Right ventricle myocardium inferior (tissue), 1 donor: ENCODE measurements at places on chromosomes 16 and 17. TPM values are rescaled to one million over a fixed set of nuclear protein-coding genes. Genes with fewer than 3 reads are reported as not detected.

DNA sequence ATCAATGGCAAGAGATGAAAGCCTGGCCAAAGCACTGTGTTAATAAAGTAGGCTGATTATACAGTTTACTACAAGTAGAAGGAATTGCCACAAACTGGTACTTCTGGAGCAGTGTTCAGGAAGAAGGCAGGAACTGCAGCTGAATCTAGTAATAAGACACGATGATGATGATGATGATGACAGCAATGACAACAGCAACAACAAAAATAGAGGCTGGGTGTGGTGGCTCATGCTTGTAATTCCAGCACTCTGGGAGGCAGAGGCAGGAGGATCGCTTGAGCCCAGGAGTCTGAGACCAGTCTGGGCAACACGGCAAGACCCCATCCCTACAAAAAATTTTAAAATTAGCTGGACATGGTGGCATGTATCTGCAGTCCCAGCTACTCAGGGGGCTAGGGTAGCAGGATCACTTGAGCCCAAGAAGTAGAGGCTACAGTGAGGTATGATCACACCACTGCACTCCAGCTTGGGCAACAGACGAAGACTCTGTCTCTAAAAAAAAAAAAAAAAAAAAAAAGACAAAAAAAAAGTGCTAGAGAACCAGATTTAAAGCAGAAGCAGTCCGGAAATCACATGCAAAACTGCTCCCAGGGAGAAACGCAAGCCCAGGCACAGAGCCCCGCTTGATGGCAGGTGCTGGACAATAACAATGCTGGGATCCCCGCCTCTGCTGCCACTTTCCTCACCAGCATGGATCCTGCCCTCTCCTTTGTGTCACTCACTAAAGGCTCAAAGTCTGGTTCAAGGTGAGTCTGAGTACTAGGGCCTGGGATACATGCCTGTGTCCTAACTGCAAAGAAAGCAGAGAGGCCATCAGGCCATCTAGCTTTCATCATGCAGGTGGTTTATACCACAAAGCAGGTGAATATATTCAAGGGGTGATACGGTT lies 44.8 kb downstream of the CPPED1 start:
- DNase-seq, result no peak

DNA sequence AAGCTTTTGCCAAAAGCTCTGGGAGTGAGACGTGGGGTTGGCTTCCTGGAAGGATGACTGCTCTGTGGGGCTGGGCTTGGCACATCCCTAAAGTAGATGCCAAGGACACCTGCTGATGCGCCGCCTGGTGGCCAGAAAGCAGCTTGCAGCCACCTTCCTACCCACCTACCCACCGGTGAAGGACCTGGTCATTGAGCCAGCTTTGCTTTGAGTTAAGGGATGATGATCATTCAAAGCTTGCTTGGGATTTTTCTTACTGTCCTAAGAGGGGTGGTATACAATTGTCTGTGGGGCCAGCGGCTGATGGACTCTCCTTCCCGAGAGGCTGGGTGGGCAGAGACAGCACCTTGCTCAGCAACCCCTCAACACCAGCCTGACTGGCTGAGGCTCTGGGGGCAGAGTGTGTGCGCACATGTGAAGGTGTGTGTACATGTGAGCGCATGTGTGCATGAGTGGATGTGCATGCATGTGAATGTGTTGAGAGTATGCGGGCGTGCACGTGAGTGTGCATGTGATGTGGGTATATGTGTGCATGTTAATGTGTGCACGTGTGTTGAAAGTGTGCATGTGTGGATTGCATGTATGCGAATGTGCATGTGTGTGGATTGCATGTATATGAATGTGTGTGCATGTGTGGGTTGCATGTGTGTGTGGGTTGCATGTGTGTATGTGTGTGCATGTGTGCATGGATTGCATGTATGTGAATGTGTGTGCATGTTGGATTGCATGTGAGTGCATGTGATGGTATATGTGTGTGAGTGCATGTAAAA lies 18.6 kb downstream of the C1QTNF1 start:
- DNase-seq, result peak; percentile 84

- DNase-seq, result no peak
These were observed 7.4 kb downstream of the MAF start for GRCh38 chr16:79593074-79593531.

DNA sequence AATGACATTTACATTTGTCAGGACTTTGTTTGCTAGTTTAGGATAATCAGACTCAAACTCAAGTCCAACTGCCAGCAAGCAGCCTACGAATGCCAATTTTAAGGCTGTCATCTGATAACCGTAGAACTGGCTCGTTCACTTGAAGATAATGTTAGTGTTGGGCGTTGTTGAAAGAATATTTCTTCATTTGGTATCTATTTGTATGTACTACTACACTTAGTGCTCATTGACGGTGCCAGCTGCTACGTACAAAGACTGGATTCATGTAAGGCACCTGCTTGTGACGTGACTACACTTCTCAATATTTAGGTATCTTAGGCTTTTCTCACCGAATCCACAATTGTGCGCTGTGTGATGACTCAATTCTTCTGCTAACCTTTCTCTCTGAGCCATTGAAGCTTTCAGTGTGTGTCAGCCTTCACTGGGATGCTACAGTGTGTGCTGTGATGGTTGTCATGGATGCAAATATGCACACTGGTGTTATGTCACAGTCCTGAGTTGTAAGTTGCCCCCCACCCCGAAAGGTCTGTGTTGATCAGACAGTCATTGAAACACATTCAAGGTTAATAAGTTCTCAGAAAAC lies 5.7 kb downstream of the ATP2C2 start:
- no peak for DNase-seq

GRCh38 chr16:79794941-79795340 lies 194.4 kb upstream of the MAF start:
- DNase-seq, result no peak

DNA sequence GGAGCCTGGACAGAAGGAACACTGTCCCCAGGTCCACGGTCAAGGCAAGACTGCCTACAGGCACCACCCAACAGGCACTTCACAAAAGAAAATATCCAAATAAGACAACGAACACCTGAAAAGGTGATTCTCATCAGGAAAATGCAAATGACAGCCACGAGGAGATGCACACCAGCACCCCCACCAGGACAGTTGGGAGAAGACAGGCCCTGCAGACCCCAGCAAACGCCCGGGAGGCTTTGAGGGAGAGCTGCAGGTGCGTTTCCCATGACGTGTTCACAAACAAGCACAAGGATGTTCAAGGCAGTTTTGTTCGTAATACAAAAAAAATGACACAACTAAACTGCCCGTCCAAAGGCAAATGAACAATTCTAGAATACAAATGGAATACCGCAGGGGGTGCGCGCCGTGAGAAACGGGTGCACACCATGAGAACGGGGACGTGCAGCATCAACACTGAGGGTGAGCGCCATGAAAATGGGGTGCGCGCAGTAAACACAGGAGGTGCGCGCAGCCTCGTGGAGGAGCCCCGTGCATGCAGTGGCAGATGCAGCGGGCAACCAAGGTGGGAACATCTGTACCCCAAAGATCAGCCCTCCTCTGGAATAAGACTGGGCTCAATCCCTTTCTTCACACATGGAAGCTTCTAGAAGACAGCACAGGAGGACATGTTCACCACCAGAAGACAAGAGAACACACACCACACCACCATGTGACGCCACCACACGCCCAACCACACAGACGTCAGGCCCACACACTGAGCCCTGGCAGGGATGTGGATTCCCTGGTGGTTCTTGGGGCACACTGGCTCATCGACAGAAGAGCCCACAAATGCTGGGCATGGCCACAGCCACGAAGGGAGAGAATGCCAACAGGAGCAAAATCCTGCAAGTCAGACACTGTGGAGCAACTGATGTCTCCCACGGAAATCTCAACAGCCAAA lies 91.2 kb downstream of the ZNF778 start:
- DNase-seq, result peak; percentile 62

Gene TMEM132E
- total RNA-seq, result not detected

Gene AOC3
- 15.1 TPM for total RNA-seq

Gene ADAP2
- total RNA-seq, result 8.6 TPM

Gene CASKIN1
- total RNA-seq, result 5.8 TPM

Gene GSG1L
- 0.19 TPM for total RNA-seq
